ENCODE measurements at places on chromosomes 16 and 17.

GRCh38 chr17:50699410-50699809 is 8.3 kb downstream of the ANKRD40 start:
- no peak for DNase-seq

GRCh38 chr16:2196162-2196980 is at the start of gene CASKIN1:
Gene CASKIN1, minus strand, starts transcription at chr16:2196605. Its CDS starts 173 bp downstream, at chr16:2196432.
- peak; percentile 71 for DNase-seq

GRCh38 chr16:66846831-66847230 is 2.6 kb downstream of the CA7 start:
- DNase-seq: no peak

- DNase-seq: no peak
Measured at GRCh38 chr16:24906199-24906808, 60.5 kb downstream of the SLC5A11 start.

- peak; percentile 70 for DNase-seq
Measured at GRCh38 chr16:66695935-66696668, 441 bp downstream of the CMTM4 start.

DNA sequence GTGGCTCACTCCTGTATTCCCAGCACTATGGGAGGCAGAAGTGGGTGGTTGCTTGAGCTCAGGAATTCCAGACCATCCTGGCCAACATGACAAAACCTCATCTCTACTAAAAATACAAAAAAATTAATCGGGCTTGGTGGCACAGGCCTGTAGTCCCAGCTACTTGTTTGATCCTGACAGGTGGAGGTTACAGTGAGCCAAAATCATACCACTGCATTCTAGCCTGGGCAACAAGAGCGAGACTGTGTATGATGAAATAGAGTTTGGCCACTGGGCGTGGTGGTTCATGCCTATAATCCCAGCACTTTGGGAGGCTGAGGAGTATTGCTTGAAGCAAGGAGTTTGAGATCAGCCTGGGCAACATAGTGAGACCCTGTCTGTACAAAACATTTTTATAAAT is 173.3 kb downstream of the TANC2 start:
- DNase-seq: no peak

GRCh38 chr17:44599298-44600175 is 42.3 kb downstream of the FZD2 start:
- peak; percentile 80 for DNase-seq

GRCh38 chr16:19804538-19805323 is 79.9 kb downstream of the GPRC5B start:
- DNase-seq: no peak

DNA sequence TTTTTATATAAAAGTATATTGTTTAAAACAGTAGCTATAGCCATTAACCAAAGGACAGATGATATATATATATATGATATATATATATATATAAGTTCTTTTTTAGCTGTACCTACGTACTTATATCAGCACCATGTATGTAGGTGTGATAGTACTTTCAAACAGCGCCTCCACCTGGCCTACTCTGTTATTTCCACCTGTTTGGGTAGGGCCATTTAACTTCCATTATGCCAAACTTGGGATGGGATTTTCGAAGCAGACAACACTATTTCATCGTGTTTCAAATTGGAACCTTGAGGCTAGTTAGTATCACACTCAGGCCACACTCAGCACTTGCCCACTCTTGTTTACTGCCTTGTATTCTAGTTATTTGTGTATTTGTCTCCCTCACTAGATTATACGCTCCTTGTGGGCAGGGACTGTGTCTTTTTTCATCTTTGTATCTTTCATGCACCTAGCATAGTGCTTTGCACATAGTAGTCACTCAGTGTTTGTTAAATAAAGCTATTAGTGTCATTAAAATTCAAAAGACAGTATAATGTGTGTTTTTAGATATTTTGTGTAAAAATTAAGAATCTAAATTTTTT is 11.8 kb upstream of the CLTC start:
- no peak for DNase-seq

- DNase-seq: no peak
Measured at GRCh38 chr17:7318121-7318860, 3.1 kb upstream of the GPS2 start.

GRCh38 chr16:54282202-54282927 is 4.2 kb downstream of the IRX3 start:
- peak; percentile 87 for DNase-seq

- no peak for DNase-seq
Measured at GRCh38 chr16:72404299-72404698, 232.3 kb upstream of the PMFBP1 start.

DNA sequence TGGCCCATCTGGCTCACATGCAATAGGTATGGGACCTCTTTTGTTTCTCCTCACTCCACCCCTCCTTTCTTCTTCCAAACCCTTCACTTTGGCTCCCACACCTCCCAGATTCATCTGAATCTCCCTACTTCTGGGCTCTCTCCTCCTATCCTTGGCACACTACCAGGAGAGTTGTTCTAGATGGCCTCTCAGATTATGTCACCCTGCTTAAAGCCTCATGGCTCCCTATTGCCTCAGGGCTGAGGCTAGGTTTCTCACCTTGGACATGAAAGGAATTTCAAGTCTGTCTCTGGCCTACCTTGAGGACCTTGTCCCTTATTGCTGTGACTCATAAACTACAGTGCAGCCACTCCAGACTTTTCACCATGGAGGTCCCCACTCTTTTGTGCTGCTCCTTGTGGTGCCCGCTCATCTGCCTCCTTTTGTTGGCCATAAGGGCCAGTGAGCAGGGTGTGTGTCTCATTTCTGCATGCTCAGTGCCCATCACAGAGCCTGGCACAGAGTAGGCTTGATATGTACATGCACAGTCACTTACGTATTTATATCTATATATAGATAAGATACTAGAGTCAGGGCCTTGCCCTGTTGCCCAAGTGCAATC is 1.0 kb upstream of the MFAP4 start:
- DNase-seq: no peak

- DNase-seq: peak; percentile 80
Measured at GRCh38 chr16:66924527-66925321, 611 bp downstream of the RRAD start.

DNA sequence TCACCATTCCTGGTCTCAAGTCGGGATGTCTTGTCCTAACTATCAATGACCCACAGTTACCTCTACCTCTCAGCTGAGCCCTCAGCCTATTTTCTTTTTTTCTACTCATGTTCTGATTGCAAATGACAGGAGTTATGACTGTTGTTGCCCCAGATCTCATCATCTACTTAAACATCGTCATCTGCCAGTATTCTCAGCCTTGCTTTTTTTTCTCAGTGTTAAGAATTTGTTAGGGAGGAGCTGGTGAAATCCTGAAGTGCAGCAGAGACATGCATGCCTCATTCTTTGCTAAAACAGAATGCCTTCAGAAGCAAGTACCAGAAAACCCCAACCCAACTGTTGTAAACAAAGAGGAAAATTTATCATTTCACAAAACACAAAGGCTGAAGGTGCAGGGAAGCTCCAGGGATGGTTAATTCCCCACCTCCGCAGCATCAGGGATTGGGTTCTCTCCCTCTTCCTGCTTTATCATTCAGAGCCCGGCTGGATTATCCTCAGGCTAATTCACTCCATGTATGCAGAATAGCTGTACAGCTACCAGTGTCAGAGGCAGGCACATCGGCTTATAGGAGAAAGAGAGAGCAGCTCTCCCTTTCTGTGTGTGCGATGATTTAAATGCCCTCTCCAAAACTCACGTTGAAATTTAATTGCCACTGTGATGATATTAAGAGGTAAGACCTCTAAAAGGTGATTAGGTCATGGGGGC is 540.8 kb upstream of the HSBP1 start:
- no peak for DNase-seq

DNA sequence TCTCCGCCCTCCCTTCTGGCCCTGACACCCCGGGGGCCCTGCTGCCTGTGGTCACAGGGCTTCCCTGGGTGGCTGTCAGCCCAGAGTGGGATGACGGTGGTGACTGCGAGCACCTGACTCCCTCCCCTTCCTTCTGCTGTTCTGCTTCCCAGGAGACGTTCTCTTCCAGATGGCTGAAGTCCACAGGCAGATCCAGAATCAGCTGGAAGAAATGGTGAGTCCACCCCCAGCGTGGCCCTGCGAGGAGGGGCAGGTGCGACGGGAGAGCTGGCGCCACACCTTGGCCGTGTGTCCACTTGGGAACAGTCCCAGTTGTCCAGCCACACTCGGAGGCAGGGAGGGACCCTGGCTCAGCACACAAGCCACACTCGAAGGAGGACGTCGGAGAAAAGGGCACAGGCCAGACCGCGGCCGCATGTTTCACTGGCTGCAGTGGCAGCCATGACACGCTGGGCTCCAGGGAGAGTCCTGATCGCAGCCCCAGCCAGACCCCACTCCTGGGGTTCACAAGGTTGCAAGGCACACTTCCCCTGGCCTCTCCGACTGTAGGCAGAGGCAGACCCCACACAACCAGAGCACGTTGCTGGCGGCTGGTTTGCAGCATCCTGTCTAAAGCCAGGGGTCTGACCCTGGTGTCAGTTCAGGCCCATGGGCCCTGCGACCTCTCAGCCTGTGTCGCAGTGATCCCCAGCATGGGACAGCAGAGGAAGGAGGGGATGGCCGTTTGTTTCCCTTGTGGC is 49.9 kb downstream of the BAIAP2 start:
- no peak for DNase-seq

- DNase-seq: no peak
Measured at GRCh38 chr16:49661465-49662187, 194.3 kb downstream of the ZNF423 start.

DNA sequence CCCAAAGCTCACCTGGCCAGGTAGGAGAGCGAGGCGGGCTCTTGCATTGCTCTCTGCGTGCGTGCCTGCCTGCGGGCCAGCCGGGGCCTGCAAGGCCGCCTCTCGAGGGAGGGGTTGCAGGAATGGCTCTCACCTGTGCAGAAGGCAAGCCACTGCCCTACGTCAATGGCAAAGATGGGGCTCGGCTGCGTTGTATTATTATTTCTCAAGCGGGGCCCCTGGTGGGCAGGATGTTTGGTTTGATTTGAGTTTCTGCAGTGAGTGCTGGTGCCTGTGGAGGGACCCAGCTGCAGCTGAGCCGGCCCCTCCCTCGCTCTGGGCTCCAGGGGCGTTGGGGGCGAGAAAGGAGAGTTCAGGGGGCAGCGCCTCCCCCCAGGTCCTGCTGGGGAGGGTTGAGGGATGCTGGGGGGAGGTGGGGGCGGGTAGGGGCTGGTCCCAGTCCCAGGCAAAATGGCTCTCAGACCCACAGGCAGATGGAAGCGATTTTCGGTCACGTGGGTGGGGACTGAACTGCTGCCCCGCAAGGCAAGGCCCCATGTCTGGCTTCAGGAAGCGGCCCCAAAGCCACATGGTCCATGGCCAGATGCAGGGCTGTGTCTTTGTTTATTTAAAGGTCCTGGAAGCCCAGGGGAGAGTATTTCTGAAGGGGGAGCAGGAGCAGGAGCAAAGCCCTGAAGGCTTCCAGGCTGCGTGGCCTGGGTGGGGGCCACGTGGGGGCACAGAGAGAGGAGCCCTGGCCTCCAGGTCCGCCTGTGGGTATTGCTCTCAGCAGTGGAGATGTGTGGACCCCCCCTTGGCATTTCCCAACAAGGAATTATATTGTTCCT is 338.8 kb downstream of the SEC14L1 start:
- no peak for DNase-seq

GRCh38 chr16:1620391-1620790 is 8.2 kb downstream of the CRAMP1 start:
- no peak for DNase-seq

DNA sequence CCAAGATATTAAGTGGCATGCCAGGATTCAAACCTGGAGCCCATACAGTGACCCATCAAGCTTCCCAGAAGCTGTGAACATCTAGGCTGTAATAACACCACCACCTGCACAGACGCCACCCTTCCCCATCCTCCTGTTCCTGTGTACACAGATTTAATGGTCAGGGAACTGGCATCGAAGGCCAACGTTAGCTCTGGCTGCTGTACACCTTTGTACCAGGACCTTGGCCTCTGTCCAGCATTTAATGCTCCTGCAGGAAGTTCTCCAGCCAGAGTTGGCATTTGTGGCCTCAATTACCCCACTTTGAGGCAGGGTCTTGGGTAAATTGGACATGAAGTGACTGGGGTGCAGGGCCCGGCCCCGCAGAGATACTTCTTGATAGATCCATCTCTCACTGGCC is 49.3 kb downstream of the SCNN1B start:
- DNase-seq: no peak

DNA sequence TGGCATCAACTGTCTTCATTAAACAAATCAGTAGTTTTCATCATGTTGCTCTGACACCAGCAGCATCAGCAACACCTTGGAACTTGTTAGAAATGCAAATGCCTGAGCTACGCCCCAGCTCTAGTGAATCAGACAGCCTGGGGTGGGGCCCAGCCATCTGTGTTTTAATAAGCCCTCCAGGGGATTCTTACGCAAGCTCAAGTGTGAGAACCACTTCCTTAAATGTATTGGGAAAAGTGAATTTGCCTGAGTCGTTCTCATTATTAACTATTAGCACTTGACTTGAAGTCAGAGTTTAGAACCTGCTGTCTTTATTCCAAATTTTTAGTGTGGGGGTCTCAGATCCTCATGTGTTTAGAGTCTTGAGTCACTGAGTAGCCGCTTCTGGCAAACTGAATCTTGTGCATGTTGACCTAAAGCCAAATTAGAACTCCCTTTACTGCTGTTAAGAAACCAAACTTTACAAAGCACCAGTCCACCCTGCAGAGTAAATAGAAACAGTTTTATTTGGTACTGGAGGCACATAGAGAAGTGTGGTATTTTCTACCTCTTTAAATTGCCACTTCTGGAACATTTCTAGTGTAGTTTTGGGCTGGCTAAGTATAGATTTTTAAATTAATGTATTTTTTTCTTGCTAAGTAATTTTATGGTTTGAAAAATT is 137.4 kb upstream of the COX10 start:
- no peak for DNase-seq

DNA sequence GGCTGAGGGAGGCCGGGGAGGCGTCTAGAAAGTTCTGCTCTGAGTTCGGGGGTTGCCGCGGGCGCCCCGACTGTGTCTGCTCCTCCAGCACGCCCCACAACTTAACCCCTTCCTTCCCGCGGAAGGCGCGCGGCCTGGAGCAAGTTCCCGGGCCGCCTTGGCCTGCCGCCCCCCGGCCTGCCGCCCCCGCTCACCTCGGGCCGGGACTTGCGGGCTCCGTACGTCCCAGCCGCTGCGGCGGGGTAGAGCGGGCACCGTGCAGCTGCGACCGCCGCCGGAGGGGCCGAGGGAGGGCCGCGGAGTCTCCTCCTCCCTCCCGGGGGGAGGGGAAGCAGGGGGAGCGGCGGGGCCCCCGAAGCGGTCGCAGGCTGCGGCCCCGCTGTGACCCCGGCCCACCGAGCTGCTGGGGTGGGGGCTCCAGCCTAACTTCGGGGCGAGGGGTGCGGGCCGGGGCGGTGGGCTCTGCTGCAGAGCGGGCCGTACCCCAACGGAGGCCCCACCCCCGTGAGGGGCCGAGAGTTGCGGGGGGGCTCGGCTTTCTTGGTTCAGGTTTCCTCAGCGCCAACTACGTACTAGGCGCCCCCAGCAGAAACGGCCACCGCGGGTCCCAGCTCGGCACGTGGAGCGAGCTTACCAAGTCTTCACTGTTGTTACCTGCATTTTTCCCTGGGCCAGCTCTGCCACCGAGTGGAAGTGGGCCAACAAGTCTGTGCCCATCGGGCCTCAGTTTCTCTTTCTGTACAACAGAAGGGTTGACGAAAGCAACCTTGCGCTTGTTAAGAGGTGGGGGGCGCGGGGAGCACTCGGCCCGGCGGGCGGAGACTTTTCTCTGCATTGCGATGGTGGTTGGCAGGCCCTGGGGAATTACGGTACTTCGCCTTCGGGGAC is at the start of gene CCDC102A:
Gene CCDC102A, minus strand, starts transcription at position 266 of the 888 bp plus-strand sequence. CDS start 7,394 bp downstream, outside the sequence.
- DNase-seq: peak; percentile 64
